Activated naive CD8-positive, alpha-beta T cell treated with anti-CD3 and anti-CD28 coated beads, Interleukin-2, amount 10 ng/mL, durations not matched to agents 7 days and 5 days (primary cell): ENCODE measurements at places on chromosomes 16 and 17. TPM values are rescaled to one million over a fixed set of nuclear protein-coding genes. Genes with fewer than 3 reads are reported as not detected.

DNA sequence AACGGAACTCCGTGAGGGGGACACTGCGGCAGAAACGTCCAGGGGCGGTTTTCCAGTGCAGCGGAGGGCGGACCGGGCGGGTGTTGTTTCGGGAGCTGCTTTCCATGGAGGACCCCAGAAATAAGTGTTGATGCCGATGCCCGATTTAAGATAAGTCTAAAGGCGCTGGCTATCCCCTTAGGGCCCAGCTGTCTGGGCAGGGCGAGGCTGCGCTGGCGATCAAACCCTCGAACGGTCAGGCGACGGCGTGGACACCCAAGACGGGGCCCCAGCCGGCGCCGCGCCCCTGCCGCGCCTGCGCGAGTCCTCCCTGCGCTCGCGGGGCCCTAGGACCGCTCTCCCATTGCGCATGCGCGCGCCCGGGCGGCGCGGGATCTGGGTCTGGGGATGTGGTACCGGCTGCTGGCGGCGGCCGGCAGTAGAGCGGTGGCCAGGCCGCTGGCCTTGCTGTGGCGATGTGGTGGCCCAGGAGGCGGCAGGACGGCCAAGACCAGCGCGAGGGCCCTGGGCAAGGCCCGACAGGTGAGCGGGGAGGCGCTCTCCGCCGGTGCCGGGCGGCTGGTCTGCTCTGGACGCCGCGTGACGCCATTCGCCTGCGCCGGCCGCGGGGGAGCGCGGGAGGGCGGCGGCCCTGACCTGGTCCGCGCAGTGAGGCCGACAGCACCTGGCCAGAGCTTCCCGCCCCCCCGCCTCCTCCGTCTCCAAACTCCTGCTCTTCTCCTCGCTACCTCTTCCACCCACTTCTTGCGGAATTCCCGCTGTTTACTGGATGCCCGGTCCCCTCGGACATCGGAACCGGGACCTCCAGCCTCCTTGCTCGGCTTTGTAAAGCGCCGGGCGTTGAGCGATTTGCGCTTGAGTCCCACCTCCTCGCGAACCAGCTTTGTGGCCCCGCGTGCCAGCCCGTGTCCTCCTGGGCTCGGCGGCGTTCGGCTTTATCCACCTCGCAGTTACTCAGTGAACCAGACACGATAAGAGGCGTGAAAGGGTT lies 24.0 kb downstream of the DEF8 start:
- DNase-seq: peak; percentile 98

DNA sequence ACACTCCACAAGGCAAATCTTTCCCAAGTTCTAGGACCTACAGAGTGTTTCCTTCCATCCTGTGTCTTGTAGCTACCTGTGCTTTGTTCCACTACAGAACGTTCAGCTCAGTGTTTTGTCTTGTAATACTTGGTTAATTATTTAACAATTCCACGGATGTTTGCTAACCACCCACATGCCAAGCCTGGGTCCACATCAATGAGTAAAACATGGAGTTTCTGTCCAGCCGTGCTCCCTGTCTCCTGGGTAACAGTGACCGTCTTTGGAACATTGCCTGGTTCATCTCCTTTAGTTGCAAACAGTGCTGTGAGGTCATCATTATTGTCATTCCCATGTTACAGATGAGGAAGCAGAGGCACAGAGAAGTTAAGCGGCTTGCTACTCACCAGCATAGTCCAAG lies 41.3 kb downstream of the IRF8 start:
- no peak for DNase-seq

GRCh38 chr16:11256661-11257130 lies 692 bp upstream of the SOCS1 start:
- no peak for DNase-seq

DNA sequence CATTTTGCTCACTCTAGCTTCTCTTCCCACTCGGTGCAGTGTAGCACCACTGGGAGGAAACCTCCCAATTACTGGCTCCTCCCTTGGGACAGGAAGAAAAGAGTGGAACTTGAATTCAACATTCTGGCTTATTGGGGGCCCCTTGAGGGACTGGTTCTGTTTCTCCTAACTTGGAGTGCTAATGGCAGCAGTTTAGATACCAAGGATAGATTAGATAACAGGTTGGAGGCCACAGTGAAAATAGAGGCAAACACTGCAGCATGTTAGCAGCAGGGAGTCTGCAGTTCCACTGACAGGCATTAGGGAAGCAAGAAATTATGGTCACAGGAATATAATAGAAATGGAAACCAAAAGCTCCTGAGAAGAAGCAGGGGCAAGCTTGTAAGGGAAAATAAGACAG lies 322.0 kb downstream of the ABCC12 start:
- DNase-seq: no peak

DNA sequence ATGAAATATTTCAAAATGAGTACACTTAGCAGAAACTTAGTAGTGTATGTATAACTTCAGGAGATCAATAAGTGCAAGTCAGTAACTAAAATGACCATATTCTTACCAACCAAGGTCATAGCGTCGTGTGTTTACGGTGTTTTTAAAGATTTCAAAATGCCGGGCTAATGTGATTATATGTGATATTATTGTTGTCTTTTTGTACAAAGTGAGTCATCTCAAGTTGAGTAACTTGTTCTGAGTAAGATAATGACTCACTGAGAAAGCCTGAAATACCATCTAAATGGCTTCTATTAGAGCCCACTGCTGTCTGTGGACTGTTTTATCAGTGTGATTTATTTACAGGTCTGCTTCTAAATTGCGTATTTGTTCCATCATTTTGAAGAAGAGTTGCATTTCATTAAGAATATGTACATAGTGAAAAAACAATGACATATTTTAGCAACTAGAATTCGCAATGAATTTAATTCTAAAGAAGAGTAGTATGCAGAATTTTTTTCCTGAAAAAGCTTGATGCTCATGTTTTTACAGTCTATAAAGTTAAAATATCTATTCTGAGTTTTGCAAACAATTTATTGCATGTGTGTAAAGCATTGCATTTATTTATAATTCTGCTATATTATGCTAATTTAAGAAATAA lies 12.7 kb downstream of the KRT12 start:
- no peak for DNase-seq

DNA sequence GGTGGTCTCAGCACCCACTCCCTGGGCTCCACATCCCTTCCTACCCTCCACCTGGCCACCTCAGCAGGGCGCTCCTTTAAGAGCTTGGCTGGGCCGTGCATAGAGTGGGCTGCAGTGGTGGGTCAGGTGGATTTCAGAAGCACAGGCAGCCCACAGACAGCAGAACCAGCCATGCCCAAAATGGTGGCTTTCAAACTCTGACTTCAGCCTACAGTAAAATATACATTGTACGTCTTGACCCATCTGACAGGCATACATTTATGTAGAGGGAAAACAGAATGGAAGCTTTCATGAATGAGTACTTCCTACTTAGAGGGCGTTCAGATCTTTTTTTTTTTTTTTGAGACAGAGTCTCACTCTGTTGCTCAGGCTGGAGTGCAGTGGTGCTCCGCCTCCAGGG lies 26.0 kb upstream of the LASP1NB start:
- DNase-seq: no peak

WIPF2 gene
- total RNA-seq: 28.5 TPM

GRCh38 chr16:51326131-51326856 lies 175.2 kb upstream of the SALL1 start:
- no peak for DNase-seq

DNAI2 gene
- total RNA-seq: 1.2 TPM

KRT25 gene
- not detected for total RNA-seq

CUEDC1 gene
- 1.2 TPM for total RNA-seq

DNA sequence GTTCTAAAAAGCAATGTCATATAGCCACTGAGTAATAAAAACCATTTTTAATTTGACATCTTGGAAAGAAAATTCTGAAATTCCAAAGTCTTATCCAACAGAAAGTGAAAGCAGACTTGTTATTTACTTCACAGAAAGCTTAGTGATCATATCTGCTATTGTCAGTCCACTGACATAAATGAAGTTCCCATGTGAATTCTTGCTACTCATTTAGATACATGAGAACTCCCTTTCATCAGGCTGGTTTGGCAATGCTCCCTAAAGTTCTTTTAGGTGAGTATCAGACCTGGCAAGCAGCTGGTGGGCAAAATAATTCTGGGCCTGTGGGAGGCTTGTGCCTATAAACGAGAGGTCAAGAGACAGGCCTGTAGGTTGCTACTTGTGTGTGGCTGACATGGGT lies 23.4 kb downstream of the NME2 start:
- DNase-seq: no peak

DNA sequence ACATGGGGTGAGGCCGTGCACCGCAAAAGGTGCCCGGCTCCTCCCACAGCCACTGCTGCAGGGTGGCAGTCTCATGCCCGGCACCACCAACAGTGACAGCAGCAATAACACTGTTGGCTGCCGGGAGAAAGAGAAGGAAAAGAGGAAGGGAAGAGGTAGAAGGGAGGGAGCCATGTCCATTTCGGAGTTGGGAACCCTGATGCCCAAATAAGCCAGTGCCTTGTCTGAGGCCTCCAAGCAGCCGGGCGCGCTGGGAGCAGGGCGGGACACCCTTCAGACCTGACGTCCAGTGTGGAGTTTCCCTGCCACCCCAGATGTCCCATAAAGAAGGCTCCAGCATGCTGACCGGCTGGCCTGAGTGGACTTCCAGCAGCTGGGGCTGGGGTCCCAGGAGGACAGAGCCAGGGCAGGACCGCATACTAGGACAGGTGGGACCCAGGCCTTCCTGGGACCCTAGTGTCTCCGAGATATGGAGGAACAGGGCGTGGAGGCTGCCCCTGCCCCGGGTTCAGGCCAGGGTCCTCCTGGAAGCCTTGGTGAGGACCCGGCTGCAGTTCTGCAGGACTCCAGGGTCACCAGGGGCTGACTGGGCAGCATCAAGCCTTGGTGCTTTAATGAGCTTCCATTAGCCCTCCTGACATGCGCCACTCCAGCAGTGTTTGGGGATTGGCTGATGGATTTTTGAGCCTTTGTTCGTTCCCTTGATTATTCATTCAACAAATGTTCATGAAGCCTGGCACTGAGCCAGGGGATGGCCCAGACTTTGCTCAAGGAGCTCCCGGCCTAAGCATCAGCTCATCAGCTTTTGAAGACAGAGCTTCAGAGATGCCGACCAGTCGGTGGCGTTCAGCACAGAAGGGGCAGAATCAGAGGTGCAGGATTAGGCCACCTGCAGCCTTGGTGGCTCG lies 223.6 kb upstream of the CIBAR2 start:
- DNase-seq: no peak

GRCh38 chr17:7541074-7541621 lies 7.7 kb upstream of the TNFSF12 start:
- DNase-seq: no peak

- DNase-seq: no peak
Measured at GRCh38 chr17:45296833-45297124, 20.0 kb downstream of the MAP3K14 start.

MYH4 gene
- total RNA-seq: not detected

DNA sequence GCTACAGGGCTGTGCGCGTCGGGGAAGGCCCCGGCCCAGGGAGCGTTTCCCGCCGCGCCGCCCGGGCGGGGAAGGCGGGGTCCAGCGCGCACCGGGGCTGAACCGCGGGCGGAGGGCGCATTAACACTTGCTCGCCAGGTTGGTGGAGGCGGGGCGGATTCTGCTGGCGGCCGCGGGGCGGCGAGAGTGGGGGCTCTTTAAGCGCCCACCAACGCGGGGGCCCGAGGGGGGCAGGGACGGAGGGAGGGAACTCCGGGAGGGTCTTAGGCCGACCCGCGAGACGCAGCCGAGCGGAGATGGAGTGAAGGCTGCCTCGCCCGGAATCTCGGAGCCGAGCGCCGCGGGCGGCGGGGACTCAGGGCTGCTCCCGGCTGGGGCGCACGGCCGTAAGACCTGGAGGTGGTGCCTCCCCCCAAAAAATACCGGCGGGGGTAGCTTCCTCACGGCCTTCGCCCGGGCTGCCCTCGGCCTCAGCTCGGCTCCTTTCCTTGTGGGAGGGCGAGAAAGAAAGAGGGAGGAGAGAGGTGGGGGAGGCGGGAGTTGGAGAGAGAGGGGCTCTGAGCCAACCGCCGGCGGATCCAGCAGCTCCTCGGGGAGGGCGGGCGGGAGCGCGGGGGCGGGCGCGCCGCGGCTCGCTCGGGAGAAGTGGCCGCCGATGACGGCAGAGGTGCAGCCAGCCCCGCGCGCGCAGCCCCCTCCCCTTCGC lies 415 bp upstream of the FOXF1 start:
- DNase-seq: no peak

GPT2 gene
- total RNA-seq: 4.8 TPM

DNA sequence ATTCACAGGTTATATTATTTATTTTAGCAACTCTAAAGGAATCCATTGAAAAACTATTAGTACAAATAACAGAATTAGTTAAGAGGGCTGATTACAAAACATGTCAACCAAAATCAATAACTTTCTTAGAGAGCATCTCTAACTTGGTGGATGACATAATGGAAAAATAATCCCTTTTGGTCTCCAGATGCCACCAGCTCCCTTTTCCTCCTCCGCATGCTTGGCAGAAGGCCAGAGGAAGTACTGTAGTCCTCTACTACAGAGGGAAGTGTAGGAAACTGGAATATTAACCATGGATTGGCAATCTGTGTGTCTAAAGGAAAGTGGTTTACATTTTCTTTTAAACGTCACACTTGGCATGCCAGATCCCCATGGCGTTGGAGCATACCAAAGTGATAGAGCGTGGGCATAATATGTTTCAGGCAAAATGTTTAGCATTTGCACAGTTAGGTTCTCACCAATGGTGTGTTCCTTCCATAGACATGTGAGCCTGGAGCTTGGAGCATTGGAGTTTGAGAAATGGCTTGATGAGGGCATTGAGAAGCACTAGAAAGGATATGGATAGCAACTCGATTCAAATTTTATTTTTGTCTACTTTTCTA lies 106.3 kb downstream of the PRKCB start:
- no peak for DNase-seq

RNF112 gene
- 1.8 TPM for total RNA-seq

CHTF8 gene
- total RNA-seq: 132 TPM

DNA sequence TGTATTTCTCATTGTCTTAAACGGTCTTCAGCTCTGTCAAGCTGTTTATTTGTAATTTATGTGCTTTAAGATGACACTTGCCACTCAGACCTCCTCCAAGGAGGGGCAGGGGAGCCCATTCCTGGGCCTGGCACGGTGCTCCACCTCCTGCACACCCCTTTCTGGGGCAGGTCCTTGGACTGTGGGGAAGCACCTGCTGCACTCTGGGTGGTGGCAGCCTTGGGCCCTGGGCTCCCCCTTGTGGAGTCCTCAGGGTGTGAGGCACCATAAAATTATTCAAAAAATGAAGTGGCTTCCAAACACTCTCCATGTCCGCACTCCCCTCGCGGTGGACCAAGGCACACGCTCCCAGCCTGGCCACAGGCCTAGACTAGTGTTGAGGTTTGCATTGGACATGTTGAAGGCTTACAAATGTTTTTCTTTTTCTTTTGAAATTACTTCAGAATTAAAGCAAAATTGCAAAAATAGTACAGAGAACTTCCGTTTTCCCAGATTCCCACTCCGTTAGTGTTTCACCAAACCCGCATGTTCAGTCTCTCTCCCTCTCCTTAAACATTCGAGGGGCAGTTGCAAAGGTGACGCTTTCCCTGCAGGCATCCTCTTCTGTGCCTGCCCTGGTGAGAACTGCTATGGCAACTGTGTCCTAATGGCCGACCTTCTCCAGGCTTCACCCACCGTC lies 32.4 kb downstream of the FOXK2 start:
- DNase-seq: peak; percentile 75
